ENCODE measurements at places on chromosomes 6 and 20.

DNA sequence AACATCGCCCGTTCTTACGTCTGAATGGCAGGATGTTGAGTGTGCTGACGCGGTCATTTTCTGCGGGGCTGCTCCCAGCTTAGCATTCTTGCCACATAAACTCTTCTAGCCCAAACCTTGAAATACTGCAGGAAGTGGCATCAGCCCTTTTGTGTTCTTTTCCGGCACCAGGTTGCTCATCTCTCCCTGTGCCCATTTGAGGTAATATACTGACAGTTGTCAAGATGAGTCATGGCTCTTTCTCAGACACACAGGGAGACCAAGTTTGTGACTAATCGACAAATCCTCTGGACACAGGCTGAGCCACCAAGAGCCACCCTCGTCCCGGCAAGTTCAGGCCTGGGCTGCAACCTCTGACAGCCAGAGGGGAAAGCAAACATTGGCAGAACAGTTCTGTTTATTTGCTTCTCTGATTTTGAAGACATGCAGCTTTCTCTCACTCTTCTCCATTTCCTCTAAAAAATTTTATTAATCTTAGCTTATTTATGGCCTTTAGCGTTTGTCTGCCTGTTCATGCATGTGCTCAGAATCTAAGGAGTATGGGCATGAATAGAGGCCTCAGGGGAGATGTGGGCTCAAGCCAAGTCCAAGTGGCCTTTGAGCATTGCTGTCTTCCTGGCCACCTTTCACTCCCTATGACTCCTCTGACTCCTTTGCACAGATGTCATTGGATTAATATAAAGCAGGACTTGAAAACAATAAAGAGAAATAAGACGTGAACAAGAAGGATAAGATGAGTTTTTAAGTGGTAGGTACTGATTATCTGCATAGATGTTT, 328.2 kb upstream of the JAG1 start:
- DNase-seq, result peak; percentile 99

DNA sequence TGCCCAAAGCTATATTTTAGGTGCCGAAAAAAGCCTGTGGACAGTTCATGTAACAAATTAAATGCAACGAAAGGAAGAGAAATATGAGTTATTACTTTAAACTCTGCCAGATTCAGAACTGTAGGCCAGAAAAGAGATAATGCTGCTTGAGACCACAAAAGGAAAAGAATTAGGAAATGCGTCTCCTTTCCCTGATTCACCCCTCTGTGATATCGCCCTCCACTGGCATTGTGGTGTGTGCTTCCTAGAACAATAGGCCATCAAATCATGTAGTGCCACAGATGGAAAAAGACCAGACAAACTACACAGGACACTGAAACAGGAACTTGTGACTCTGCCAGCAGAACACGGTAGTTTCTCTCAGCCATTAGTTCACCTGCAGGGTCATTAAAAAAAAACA, 14.7 kb upstream of the LAMA4 start:
- DNase-seq, result no peak

- no peak for DNase-seq
Observed at GRCh38 chr6:114000069-114000468, 29.1 kb upstream of the HDAC2 start.

DNA sequence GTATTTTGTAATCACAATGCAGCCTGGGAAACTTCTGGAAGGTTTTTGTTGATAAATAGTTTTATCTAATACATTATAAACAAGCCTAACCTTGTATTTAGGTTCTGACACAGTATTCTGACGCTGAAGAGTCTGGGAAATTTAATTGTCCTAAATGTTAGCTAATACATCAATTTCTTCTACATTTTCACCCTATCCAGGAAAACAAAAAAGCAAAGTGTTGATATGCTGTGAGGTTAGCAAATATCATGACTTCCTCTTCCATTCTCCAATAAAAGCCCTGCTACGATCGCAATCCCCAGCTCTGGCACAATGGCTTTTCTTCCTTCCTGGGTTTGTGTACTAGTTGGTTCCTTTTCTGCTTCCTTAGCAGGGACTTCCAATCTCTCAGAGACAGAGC, at the start of gene C6orf58:
C6orf58 (plus strand) TSS at position 301 of the 400 bp plus-strand sequence; CDS start at position 313, 12 bp downstream.
- DNase-seq, result no peak

DNA sequence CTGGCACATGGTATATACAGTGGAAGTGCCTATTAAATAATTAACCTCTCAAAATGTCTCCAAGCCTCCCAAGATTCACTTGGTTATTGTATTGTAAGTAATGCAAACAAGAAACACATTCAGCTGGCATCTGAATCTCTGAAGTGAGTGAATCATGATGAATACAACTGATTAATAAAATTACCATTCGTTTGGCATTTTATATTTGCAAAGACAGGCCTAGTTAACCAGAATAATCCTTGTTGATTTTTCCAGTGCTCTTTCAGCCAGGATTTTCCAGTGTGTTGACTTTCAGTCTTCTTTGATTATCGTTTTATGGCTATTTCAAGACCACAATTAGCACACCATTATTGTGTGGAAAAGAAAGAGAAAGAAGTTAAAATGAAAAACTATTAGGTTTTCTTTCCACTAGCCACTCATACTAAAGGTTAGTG, 20.3 kb downstream of the SLC22A2 start:
- DNase-seq, result peak; percentile 34

DNA sequence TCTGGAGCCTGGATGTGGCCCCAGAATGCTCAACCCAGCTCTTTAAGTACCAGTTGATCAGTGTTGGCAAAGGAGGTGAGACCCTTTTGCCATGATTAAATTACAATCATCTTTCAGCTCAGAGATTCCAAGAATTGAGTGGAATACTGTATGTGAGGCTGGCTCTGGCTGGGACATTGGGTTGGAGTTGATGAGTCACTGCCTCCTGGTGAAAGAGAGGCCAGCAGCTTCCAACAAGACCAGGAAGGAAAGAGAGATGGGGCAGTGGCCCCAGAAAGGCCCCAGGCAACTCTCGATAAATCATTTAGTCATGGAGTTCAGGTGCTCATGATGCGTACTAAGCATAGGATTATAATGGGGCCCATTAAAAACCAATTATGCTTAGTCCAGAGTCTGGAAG, 2.1 kb downstream of the TGM6 start:
- DNase-seq, result peak; percentile 49

GRCh38 chr20:6122111-6122872, 538 bp downstream of the FERMT1 start:
- DNase-seq, result peak; percentile 78

DNA sequence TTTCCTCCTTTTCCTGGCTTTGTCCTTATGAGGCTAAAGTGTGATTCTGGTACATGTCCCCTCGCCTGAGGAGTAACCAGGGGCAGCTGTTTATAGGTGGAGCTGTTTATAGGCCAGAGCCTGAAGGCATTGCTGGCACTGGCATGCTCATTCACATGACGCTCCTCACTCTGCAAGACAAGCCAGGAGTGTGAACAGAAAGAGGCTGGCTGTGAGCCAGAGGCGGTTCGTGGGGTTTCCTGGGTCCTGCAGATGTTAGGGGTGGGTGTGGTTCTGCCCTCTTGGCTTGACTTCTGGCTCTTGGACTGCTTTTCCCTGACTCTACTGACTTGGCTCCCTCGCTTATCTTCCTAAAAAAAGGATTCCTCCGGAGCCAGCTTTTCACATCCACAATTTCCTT, 12.8 kb upstream of the MDFI start:
- DNase-seq, result peak; percentile 22

GRCh38 chr6:137794516-137795201, 72.4 kb upstream of the TNFAIP3 start:
- DNase-seq, result no peak

DNA sequence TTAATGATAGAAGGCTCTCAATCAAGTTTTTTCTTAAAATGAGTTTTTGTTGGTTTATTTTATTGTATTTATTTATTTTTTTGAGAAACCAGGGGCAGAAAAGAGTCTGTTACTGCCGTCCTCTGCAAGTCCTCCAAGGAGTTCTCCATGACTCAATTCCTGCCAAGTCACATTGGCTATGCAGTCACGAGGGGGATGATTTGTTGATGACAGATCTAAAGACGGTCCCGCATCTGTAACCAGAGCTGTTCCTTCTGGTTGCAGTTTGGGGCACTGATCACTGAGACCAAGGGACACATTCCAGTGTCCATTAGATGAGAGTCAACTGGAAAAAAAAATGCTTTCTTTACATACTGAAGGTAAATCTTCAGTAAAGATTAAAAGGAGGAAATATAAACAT, 13.9 kb upstream of the TSHZ2 start:
- no peak for DNase-seq

GRCh38 chr6:12577124-12577850, 139.3 kb upstream of the PHACTR1 start:
- DNase-seq, result no peak

GRCh38 chr6:165081944-165082532, 227.4 kb downstream of the C6orf118 start:
- no peak for DNase-seq

- no peak for DNase-seq
Observed at GRCh38 chr6:73738367-73739028, 42.5 kb downstream of the CD109 start.

- DNase-seq, result no peak
Observed at GRCh38 chr6:103893141-103893581, 966.6 kb downstream of the HACE1 start.

DNA sequence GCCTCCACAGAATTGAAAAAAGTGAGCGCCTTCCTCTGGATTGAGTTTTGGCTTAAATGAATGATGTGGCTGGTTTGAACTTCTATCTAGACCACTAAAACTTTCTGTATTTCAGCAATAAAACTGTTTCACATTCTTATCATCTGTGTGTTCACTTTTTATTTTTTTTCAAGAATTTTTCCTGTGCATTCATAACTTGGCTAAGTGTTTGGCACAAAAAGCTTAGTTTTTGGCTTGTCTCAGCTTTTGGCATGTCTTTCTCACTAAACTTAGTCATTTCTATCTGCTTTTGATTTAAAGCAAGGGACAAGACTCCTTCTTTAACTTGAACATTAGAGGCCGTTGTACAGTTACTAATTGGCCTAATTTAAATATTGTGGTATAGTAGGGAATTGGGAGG, 1015.1 kb downstream of the EPHA7 start:
- no peak for DNase-seq

DNA sequence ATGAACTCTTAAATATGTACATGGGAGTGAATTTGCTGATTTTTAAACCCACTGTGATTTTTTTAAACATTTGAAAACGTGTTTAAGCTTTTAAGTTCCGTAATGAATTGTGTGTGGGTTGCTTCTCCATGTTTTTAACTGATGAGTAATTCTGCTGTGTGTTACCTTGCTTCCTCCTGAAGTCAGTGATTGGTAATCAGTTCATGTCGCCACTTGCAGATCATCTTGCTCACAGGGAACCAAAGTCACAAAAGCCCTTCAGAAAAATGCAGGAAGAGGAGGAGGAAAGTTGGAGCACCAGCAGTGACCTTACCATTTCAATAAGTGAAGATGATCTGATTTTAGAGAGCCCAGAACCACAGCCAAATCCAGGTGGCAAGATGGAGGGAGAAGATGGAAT, 36.7 kb downstream of the KIZ start:
- peak; percentile 64 for DNase-seq

- DNase-seq, result no peak
Observed at GRCh38 chr6:14036911-14037310, 80.7 kb upstream of the CD83 start.

DNA sequence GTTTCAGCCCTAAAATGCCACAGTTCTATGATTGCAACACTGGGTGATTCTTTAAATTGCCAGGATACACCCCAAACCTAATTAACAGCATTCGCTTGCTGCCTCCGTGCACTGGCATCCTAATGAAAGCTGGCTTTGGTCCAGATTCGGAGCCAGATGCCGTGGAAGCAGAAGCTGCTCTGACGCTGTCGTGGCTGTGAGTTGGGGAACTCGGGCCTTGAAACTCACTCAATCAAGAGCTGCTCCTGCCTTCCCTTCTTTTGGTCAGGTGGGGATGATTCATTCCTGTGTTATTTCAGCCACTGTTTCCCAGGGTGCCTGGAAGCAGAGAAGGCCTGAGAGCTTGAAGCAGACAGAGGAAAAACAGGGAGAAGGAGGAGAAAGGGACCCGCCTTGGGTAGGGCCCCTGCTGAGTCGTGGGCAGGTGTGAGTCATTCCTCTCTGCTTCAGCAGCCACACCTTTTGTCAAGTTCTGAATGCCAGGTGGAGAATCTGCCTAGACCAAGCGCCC, 36.2 kb upstream of the DSP start:
- peak; percentile 100 for DNase-seq

DNA sequence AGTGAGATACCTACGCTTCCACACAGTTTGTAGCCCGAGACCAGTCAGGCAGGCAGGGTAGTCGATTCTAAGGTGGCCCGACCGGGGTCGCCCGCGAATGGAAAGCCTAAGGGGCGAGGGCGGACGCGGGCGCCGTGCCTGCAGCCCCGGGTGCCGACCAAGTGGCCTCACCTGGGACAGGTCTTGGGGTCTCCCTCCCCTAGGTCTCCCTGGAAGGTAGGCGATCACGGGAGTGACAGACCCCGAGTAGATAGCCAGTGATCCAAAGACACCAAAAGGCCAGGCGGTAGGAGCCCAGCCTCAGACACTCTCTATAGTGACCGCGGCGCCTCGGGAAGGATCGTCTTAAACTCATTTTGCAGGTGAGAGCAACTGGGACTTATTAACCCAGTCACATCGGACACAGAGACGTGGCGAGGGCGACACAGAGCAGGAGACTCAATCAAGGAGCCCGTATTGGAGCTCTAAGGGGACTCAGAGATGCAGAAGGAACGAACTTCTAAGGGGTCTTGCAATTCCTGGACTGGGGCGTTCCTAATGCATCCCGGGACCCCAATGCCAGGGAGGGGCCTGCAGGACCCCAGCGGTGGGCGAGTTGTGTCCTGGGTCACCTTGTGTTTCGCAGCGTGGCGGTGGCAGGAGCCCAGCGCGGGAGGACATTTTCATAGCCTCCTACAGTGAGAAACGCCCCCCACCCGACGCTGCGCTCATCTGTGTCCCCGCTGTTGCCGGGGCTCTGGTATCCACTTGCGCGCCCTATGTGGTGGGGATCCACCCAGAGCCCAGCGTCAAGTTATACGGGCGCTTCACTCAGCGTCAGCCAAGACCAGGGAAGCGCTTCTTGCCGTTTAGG, 2.1 kb upstream of the VSX1 start:
- DNase-seq, result no peak

DNA sequence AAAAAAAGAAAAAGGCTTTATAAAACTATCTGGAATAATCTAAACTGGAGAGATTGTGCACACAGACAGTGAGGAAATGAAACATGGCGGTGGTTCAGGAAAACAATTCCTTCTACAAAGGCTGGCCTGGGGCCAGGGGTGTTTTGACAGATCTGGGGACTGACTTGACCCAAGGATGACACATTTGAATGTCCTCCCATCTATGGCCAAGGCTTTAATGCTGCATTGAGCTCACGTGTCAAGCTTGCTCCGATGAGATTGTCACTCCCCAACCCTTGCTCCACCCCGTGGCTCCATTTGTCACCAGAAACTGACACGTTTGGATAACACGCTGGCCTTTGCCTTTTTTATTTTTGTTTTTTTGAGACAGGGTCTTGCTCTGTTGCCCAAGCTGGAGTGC, 156.1 kb downstream of the ZFP64 start:
- no peak for DNase-seq

Measured in epithelial cell of prostate (primary cell).